Progenitor cell of endocrine pancreas (in vitro differentiated cells): ENCODE measurements at places on chromosomes 13 and 19.

- DNase-seq, result no peak
Measured at GRCh38 chr13:43744261-43745031, 42.3 kb downstream of the ENOX1 start.

GRCh38 chr19:3653865-3654513 is 27.4 kb upstream of the CACTIN start:
- DNase-seq, result no peak

- no peak for DNase-seq
Measured at GRCh38 chr19:51503896-51504295, 2.3 kb upstream of the SIGLEC12 start.

DNA sequence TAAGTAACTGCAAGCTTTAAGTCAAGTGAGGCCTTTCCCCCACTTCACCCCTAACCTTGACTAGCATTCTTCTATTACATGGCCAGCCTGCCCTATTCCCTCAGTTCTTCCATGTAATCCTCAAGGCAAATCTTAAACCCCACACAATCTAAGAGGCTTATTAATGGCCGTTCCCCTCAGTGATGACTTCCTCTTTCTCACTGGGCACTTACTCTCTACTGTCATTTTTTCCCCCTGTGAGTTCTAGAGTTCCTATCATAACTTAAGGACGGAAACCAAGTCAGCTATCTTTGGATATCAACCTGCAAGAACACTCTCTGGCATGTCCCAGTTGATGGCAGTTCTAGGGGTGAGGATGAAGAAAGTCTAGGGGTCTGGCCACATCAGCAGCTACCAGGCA is 131.2 kb downstream of the DCLK1 start:
- no peak for DNase-seq

DNA sequence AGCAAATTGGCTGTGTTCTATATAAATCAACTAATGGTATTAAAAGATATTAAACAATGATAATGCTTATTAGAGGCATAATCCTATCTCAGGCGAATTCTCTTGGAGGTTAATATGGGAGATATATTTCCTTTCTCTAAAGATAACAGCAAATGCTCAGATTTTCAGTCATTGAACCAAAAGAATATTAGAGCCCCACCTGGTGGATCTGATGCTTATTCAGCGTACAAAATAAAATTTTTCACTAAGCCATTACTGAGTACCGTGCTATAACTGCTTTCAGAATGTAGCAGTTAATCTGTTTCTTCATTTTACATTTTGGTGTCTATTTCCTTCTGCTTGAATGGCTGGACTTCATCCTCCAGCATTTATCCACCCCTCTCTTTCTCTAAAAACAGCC is 143.3 kb upstream of the IPO5 start:
- no peak for DNase-seq

DNA sequence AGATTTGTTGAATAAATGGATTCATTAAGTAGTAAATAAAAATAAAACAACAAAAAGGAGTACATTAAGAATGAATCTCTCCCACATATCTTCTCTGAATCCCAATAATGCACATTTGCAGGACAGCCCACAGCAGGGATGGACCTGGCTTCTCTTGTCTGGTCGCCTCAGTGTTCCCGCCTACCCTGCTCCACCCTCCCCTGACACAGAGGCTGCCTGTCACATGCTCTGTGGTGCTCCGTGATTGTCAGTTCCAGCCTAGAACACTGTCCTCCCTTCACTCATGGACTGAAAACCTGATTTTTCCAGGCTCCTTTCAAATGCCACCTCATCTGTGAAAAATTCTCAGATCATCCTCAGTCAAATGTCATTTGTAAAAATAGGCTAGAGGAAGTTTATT is 94.5 kb upstream of the GPR12 start:
- DNase-seq, result no peak

- DNase-seq, result peak; percentile 41
Measured at GRCh38 chr13:112968380-112968909, 569 bp upstream of the MCF2L start.

- DNase-seq, result no peak
Measured at GRCh38 chr13:113126265-113127150, 3.9 kb downstream of the F10 start.

- DNase-seq, result no peak
Measured at GRCh38 chr13:30303269-30303668, 4.1 kb downstream of the KATNAL1 start.

DNA sequence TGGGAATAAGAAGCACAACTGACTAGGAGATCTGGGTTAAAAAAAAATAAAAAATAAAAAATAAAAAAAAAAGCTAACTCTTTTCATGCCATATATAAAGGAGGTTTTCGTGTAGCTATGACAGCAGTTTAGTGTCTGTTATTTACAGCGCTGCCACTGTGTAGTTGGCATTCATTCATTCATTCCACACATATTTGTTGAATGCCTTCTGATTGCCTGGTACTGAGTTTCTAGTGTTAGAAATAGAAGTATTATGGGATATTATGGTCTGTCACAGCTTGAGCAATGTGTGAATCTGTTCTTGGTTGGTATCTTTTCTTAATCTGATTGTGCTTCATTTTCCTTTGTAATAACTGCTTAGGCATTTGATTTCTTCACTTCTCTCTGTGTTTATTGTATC is 237.4 kb downstream of the NBEA start:
- no peak for DNase-seq

GRCh38 chr19:21705393-21705792 is 62.0 kb downstream of the ZNF100 start:
- DNase-seq, result no peak

DNA sequence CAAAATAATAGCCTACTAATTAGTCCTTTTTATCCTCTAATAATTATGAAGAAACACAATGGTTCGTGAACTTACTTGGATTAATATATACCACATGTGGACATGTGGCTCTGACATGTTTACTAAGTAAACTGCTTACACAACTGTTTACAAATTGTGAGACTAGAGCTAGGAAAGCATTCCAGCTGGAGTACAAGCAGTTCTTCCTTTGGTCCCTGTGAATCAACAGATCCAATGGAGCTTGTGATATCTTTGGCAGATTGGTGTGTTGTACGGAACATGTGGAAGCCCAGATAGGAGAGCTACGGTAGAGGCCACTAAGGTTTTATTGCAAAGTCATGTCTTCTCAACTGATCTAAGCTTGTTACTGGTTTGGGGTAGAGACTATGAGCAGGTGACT is 145.5 kb upstream of the SPRY2 start:
- DNase-seq, result no peak

DNA sequence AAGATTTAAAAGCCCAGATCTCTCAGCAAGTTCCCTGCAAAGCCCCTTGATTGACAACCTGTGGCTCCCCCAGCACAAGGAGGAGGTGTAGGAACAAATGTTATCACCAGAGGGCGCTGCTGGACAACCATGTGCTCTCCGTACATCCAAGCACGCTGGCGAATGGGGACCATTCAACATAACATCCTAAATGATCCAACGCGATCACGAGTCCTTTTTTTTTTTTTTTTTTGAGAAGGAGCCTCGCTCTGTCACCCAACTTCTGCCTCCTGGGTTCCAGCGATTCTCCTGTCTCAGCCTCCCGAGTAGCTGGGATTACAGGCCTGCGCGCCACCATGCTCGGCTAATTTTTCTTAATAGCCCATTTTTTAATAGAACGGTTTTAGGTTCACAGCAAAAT is 52.0 kb downstream of the NWD1 start:
- DNase-seq, result peak; percentile 72

DNA sequence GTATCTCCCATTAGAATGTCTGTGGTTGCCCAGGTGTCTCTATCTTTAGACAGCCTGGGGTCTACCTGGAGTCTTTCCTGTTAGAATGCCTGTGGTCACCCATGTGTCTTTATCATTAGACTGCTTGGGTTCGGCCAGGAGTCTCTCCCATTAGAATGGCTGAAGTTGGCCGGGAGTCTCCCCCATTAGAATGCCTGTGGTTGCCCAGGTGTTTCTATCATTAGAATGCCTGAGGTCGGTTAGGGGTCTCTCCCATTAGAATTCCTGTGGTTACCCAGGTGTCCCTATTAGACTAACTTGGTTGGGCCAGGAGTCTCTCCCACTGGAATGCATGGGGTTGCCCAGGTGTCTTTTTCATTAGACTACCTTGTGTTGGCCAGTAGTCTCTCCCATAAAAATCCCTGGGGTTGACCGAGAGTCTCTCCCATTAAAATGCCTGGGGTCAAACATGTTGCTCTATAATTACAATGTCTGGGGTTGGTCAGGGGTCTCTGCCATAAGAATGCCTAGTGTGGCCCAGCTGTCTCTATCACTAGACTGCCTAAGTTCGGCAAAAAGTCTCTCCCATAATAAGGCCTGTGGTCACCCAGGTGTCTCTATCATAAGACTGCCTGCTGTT is 1448.7 kb downstream of the UQCRFS1 start:
- DNase-seq, result no peak

GRCh38 chr19:11005521-11005920 is 44.7 kb downstream of the SMARCA4 start:
- DNase-seq, result no peak

- DNase-seq, result no peak
Measured at GRCh38 chr13:107450931-107451330, 764.4 kb downstream of the LIG4 start.

- no peak for DNase-seq
Measured at GRCh38 chr13:25157681-25158080, 14.4 kb downstream of the AMER2 start.

GRCh38 chr13:49258089-49258796 is 10.5 kb downstream of the CDADC1 start:
- DNase-seq, result no peak
